NAMALWA (cell line): ENCODE measurements at places on chromosomes 3 and 15.

DNA sequence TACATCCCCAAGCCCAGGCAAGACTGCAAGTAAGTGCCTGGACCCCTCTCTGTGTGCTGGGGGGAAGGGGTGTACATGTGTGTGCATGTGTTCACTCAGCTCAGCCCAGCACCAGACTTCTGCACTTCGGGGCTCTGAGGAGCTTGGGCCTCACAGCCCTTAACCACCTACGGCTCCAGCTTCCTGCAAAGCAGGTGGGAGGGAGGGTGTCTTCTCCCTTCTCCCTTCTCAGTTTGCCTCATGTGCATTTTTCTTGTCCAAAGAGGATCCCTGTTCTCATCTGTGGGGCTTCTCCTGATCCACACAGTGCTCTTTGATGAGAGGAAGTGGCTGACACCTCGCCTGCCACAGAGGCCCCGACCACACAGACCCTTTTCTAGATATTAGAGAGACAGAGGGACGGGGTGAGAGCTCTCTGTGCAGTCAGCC, 69.3 kb downstream of the MESD start:
- no peak for DNase-seq

- no peak for DNase-seq
Observed at GRCh38 chr15:45224621-45225217, 27.3 kb upstream of the SLC28A2 start.

DNA sequence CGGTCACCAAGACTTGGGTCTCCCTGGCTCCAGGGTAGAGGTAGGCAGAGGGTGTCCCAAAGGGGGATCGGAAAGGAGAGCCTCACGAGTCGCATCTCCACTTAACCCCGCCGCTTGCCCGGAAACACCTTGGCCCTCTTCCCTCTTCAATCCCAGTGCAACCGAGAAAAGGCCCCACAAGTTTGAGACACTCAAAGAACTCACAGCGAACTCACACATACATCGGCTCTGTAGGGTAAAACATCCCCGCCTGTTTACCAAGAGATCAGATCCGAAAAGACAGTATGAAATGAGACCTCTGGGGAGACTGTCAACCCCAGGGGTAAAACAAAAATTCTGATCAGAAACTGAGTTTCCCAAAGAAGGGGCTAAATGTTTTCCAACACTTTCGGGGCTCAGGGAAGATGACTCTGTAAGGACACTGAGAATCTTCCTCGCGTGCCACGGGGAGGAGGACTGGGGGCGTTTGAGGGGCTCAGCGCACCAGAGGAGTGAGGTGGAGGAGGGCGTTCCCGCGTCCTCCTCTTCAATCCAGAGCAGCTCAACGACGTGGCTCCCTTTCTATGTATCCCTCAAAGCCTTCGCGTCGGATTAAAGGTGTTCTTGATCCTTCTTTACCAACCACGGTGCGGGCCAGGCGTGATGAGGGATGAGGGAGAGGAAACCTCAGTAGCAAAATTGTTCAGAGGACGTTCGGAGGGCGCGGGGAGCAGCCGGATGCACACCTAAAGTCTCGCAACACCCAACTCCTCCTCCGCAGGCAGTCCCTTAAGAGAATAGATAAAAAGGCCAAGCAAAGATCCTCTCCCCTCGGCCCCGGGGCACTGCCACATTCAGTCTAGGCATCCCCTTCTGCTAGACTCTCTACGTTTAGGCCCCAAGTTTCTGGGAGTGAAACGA, 3.7 kb downstream of the WNT5A start:
- no peak for DNase-seq

GRCh38 chr15:68642491-68642845, 63.7 kb downstream of the CORO2B start:
- DNase-seq: no peak

- no peak for DNase-seq
Observed at GRCh38 chr15:79989682-79990081, 18.7 kb upstream of the BCL2A1 start.

DNA sequence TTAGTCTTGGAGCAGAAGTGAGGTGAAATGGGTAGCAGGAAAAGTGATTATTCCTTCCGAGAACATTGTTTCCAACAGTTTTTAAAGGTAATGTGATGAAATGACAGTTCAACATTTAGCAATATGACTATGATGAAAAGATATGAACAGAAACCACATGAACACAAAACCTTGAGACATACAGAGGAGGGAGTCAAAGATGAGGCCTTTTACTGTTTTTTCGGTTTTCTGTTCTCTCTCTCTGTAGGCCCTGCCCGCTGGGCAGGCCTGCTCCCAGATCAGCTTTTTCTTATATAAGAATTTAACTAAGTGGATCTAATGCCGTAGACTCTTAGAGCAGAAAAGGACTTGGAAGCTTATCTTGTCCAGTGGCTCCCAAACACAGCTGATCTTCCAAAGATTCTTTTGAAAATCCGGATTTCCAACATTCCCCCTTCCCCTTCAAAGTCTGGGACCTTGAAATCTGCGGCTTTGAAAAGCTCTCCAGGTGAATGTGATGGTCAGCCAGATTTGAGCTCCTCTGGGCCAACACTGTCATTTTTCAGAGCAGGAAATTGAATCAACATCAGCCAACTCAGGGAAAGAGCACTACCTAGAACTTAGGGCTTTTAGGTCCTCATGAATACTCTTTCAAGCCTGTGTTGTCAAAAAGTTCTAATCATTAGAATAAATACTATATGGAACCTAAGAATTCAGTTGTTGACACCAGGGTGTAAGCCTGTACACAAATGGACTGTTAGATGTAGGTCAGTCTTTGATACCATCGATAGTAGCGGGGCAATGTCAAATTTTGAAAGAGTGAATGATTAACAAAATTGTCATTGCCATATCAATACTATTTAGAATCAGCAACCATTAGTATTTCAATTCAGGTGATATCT, 372.7 kb downstream of the SHQ1 start:
- no peak for DNase-seq
